ENCODE measurements at places on chromosomes 3 and 15. TPM values are rescaled to one million over a fixed set of nuclear protein-coding genes. Genes with fewer than 3 reads are reported as not detected.

GHRL gene
- not detected for total RNA-seq

COL6A5 gene
- total RNA-seq = 3.6 TPM

ALPK3 gene
- 7.9 TPM for total RNA-seq

SHC4 gene
- total RNA-seq = 4.8 TPM

HERC2 gene
- 43.8 TPM for total RNA-seq

FAM81A gene
- 4.3 TPM for total RNA-seq

GOLGA6L4 gene
- total RNA-seq = 55.1 TPM

PARP3 gene
- 5.5 TPM for total RNA-seq

KLHL40 gene
- total RNA-seq = not detected
